Stimulated activated CD8-positive, alpha-beta memory T cell treated with anti-CD3 and anti-CD28 coated beads, Interleukin-4, amount 100 ng/mL, for 4 hours (primary cell): ENCODE measurements at places on chromosomes 13 and 19.

DNA sequence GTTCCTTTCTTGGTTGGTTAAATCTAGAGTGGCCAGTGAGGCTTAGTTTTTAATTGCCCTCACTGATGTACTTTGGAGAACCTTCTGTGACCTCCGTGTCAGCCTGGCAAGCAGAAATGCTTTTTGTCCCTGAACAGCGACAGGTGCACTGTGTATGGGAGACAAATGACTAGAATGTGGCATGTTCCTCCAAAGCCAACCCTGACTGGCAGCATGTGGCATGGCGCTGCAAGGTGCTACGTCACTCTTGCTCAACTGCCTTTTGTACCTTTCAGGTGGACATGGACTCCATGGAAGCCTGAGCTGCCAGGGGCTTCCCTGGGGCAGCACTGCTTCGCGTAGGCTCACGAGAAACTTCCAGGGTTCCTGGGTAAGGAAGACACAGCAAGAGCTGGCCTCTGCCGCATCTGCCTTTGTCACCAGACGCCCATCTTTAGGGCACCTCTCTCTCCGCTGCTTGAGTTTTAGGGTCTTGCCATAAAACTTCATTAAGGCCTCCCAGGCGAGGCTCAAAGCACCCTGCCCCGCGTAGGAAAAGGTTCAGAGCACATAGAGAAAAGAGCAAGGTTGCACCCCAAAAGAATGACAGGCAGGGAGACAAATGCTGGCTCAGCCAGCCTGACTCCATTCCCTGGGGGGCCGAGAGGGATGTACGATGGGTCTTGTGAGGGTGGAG is 167.1 kb upstream of the SOX1 start:
- no peak for DNase-seq

GRCh38 chr19:15715642-15716041 is 12.2 kb upstream of the OR10H2 start:
- no peak for DNase-seq

GRCh38 chr13:91539286-91540157 is 141.1 kb downstream of the GPC5 start:
- no peak for DNase-seq

DNA sequence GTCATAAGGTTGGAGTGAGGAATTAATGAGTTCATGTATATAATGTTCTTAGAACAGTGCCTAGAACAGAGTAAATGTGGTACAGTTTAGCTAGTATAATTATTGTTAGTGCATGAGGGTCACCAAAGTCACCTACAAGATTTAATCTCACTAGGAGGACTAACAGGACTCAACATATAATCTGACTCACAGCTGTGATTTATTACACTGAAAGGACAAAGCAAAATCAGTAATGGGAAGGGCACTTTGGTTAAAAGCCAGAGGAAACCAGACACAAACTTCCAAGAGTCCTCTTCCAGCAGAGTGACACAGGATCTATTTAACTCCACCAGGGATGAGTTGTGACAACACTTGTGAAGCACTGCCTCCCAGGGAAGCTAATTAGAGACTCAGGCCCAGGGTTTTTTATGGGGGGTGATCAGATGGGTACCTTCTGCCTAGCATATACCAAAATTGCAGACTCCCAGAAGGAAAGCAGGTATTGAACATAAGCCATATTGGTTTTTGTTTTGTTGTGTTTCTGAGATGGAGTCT is 341.2 kb upstream of the DACH1 start:
- DNase-seq = no peak

DNA sequence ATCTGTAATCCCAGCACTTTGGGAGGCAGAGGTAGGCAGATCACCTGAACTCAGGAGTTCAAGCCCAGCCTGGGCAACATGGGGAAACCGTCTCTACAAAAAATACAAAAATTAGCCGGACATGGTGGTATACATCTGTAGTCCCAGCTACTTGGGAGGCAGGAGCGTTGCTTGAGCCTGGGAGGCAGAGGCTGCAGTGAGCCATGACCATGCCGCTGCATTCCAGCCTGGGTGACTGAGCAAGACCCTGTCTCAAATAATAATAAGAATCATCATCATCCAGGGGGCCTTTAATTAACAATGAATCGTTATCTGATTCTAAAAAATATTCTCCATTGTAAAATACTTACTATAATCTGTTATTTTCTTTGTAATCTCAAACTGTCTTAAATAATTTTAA is 283.4 kb downstream of the DACH1 start:
- no peak for DNase-seq

GRCh38 chr13:49046002-49046401 is 70.3 kb downstream of the FNDC3A start:
- no peak for DNase-seq

- DNase-seq = no peak
Measured at GRCh38 chr19:3392480-3392879, 26.1 kb downstream of the NFIC start.

DNA sequence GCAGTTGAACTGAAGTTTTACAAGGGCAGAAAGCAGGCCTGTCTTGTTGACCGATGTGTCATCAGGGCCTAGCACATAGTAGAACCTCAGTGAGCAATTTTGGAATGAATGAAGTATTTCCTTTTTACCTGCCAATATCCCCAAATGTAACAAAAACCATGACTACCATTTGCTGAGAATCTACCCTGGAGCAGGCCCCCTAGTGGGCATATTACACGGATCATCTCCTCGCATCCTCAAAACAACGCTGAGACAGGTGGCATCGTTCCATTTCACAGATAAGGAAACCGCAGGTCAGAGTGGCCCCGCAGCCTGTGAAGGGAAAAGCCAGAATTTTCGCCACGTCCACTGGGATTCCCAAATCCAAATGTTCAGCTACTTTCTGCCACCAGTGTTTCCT is 77.9 kb downstream of the CACNA1A start:
- DNase-seq = no peak

GRCh38 chr13:76944456-76944855 is 3.9 kb upstream of the ACOD1 start:
- no peak for DNase-seq

GRCh38 chr13:106701771-106702341 is 133.9 kb upstream of the ARGLU1 start:
- DNase-seq = no peak

DNA sequence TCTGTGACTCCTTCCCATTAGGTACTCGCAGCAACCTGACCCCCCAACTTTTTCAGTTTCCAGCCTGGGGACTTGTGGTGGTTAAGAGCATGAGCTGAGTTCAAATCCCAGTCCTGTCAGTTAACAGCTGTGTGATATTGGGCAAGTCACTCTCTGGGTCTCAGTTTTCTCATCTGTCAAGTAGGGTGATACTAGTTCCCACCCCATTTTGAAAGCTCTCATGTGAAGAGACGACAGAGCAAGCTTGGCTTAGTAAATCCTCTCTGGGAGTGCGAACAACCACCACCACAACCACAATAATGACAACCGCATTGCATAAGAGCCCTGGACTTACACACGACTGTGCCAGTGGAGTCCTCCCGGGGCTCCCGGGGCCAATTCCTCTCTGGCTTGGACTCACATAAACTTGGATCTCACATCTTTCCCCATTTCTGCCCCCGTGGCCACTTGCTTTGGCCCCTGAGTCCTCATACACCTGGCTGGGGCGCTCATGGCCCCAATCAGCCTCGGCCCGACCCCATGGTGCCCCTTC is 454 bp downstream of the BLVRB start:
- no peak for DNase-seq

- DNase-seq = no peak
Measured at GRCh38 chr13:101614491-101614890, 162.0 kb downstream of the ITGBL1 start.

DNA sequence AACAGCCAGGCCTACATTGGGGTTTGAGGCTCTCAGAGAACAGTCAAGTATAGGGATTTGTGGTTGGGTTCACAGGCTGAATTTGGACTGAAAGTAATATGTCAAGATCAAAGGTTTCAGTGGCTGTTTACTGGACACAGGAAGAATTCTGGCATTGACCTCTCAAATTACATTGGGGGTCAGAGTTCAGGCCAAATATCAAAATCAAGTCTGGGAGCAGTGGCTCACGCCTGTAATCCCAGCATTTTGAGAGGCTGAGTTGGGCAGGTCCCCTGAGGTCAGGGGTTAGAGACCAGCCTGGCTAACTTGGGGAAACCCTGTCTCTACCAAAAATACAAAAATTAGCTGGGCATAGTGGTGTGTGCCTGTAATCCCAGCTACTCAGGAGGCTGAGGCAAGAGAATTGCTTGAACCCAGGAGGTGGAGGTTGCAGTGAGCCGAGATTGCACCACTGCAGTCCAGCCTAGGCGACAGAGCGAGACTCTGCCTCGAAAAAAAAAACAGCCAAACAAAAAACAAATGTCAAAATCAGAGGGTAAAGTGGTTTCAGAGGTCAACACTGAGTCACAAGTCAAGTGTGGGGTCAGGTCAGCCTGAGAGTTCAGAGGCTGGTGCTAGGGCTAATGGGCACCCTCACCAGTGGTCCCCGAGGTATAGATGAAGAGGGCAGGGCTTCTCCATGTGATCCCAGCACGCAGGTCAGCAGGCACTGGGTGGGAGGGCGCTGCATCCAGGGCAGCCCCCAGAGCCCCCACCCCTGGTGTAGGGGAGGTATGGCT is 1.5 kb downstream of the SLC27A5 start:
- no peak for DNase-seq

- no peak for DNase-seq
Measured at GRCh38 chr19:6664916-6665315, 5.0 kb downstream of the TNFSF14 start.

GRCh38 chr19:29855087-29855486 is 43.3 kb downstream of the CCNE1 start:
- no peak for DNase-seq

DNA sequence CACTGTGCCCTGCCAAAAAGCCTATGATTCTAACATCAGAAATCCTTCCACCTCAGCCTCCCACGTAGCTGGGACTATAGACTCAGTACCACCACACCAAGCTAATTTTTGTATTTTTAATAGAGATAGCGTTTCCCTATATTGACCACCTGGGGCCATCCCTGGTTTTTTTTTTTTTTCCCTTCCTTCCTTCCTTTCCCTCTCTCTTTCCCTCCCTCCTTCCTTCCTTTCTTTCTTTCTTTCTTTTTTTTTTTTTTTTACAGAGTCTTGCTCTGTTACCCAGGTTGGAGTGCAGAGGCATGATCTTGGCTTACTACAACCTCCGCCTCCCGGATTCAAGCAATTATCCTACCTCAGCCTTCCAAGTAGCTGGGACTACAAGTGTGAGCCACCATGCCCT is 1.1 kb upstream of the SAE1 start:
- DNase-seq = no peak

- no peak for DNase-seq
Measured at GRCh38 chr13:110173247-110173818, 133.6 kb downstream of the COL4A1 start.

DNA sequence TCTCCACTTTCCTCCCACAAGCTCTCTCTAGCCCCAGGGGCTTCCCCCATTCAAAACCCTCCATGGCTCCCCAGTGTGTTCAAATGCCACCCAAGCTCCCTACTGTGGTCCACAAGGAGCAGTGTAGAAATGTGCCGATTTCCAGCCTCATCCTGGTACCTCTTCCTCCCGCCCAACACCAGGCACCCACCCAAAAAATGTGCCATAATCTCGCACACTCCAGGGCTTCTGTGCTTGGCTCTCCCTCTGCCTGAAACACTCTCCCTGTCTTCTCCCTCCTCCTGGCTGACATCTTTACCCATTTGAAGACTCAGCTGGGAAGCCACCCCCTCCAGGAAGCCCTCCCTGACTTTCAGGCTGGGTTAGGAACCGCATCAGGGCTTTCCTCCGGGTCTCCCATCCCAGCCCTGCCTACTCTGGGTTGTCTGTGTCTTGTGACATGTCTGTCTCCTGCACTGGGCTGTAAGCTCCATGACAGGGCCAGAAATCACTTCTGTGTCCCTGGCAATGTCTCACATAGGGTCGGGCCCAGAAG is 16.6 kb upstream of the MEIS3 start:
- no peak for DNase-seq

DNA sequence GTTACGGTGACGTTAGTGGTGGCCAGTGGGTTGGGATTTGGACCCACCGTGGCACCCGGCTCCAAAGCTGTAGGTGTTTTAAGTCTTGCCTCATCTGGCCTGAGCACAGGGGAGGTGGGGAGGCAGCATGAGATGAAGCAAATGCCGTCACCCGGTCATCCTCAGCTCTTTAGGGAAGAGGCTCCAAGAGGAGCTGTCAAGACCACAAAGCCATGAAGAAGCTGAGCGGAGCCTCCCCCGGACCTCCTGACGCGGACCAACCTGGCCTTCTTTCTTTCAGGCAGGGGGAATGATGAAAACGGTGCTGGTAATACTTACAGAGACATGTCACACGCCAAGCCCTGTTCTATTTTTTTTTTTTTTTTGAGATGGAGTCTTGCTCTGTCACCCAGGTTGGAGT is 7.4 kb downstream of the ACTMAP start:
- DNase-seq = no peak

DNA sequence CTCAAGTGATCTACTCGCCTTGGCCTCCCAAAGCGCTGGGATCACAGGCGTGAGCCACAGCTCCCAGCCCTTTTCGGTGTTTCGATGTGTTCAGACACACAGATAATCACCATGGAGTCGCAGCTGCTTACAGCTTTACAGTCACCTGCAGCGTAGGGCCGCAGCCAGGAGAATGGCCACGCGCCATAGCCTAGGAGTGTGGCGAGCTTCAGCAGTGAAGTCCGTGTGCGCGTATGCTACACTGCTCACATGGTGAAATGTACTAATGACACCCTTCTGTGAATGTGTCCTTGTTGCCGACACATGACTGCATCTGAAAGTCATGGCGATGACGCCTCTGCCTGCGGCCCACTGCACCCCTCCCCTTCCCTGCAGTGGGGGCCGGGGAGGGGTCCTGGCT is 23.6 kb downstream of the AP3D1 start:
- DNase-seq = no peak

GRCh38 chr13:95035311-95036109 is 265.7 kb downstream of the ABCC4 start:
- no peak for DNase-seq

- DNase-seq = no peak
Measured at GRCh38 chr19:2173767-2174577, 10.2 kb downstream of the DOT1L start.

DNA sequence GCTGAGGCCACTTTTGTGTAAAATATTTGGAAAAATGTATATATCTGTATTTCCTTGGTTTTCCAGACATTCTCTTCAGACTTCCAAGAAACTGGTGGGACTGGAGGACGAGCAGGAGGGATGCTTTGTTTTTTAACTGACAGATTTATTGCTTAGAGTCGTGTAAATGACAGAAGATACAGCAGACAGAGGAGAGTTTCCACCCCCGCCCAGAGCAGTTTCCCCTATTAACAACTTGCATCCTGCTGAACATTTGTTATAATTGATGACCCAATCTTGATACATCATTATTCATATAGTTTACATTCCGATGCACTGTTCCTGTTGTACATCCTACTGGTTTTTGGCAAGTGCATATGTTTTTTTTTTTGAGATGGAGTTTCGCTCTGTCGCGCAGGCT is 7.1 kb upstream of the DOCK6 start:
- no peak for DNase-seq

- DNase-seq = peak; percentile 34
Measured at GRCh38 chr19:34269968-34270621, 15.7 kb downstream of the GARRE1 start.
